ENCODE measurements at places on chromosomes 2 and 18.

GRCh38 chr2:45728458-45728942 lies 77.0 kb downstream of the PRKCE start:
- peak; percentile 97 for DNase-seq

DNA sequence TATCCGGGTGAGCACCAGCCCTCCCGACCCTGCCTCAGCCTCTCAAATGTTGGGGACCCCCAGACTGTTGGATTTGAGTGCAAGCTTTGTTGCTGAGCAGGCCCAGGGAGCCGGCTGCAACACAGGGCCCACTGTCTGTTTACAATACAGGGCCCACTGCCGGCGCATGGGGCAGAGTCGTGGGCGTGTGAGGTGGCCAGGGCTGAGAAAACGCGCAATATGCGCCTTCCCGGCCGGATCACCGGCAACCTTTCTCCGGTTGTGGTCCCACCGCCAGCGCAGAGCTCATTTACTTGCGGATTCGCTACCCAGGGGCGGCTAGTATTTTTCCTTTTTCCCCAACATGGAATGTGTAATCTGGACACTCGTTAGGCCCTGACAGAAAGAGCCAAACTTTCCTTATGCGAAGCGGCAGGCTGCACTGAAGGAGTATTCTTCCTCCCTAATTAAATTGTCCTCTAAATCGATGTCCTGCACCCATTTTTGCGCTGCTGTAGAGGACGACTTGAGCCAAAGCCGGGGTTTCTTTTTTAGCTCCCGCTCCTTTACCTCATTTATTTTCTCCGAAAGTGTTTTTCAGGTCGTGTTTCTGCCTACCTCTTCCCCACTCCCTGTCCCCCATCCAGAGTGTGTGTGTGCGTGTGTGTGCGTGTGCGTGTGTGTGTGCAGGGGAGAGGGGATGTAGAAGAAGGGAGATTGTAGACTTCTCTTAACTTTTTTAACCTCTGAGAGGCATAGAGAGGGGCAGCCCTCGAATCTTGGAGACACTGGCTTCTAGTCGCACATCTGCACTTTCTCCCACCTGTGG lies 2.7 kb downstream of the OTX1 start:
- no peak for DNase-seq

DNA sequence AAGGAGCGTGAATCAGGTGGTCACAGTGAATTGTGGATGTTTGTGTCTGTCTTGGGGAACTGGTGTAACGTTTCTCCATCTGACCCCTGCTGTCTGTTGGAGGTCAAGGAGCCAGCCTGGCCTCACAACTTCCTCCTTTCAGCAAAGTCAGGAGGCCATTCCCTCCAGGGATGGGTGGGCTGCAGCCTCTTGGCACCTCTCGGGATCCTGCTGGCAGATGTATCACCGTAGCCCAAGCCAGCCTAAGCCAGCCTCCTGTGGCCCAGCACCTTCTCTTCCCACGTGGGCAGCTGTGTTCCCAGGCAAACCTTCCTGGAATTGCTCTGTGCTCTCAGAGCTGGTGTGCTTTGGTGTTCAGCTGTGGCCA lies 30.5 kb downstream of the HPCAL1 start:
- DNase-seq: no peak

- no peak for DNase-seq
Observed at GRCh38 chr2:196219671-196220070, 48.3 kb upstream of the STK17B start.

GRCh38 chr18:49920731-49921130 lies 107.4 kb upstream of the ACAA2 start:
- DNase-seq: no peak

DNA sequence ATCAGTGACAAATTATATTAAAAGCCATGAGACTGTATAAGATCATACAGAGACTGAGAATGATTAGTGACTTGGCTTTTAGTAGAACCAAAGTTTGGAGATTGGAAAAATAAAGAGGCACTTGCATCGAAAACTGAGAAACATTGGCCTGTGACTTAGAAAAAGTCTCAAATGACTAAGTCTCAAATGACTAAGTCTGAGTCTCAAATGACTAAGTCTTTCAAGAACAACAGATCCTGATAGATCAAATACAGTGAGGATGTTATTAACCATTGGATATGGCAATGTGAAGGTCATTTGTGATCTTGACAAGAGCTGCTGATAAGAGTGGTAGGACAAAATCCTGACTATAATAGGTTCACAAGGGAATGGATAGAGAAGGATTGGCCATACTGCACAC lies 135.5 kb upstream of the FANCL start:
- no peak for DNase-seq

- DNase-seq: no peak
Observed at GRCh38 chr2:56040834-56041233, 117.3 kb upstream of the EFEMP1 start.

GRCh38 chr2:223465793-223466192 lies 136.4 kb downstream of the SCG2 start:
- DNase-seq: no peak

DNA sequence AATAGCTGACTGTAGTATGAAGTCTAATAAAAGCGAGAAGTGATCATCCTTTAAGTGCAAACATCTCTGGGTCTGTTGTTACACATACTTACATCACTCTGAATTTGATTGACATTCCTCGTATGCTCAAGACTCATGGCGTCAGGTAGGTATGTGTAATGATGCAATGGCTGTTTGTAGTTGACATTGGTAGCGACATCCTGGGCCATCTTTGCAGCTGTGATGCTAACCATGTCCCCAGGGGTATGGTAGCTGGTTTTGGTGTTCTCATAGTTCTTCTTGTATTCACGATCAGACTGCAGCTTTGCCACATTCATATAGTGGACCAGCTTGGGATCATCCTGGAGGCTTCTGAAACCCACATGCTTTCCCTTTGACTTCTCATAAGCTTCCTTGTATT lies 62.0 kb downstream of the NEB start:
- no peak for DNase-seq

DNA sequence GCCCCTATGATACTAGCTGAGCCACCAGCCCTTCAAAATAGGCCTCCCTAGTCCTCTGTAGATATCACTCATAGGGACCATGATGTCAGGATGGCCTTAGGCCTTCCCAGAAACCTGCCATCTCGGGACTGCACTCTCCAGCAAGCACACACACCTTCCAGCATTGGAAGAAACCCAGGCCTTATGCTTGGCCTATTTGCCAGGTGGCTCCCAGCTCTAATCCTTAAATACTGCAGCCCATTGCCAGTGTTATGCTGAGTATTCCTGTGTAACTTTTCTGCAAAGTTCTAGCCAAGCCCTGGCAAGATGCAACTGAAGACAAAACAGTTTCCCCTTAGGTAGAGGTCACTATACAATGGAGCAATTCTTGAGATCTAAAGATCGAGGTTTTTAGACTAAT lies 316.5 kb downstream of the SETBP1 start:
- DNase-seq: no peak

DNA sequence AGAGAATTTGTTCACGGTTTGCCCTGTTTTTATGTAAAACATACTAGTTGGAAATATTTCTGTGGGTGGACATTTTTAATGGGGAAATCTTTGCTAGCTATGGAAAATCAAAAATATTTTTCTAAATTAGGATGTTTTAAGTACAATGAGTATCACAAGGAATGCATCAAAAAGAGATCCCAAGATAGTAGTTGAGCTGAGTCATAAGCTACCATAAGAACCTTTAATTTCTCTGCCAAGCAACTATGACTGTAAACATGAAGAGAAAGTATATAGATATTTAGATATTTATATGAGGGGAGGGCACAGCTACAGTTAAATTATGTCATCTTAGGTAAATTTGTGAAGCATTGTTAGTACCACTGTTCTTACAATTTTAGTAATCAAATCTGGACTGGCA lies 646.2 kb downstream of the XIRP2 start:
- DNase-seq: no peak

DNA sequence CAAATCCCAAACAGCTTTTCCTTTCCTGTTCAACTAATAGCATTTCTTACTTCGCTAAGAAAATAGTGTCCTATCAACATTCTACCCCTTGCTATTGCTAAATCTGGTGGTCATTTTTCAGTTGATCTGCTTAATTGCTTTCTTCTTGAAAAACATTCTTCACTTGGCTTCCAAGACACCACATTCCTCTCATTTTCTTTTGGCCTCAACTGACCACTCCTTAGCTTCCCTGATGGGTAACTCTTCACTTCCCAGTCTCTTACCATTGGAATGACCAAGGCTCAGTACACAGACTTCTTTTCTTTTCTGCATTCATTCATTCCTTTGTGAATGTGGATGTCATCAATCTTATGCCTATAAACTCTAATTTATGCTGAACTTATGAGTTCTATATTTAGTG lies 230.8 kb upstream of the CDH2 start:
- no peak for DNase-seq

- no peak for DNase-seq
Observed at GRCh38 chr2:10845640-10846039, 33.1 kb upstream of the PDIA6 start.

- DNase-seq: no peak
Observed at GRCh38 chr2:167764772-167765341, 482.5 kb downstream of the STK39 start.
